ENCODE measurements at places on chromosomes 13 and 19. TPM values are rescaled to one million over a fixed set of nuclear protein-coding genes. Genes with fewer than 3 reads are reported as not detected.

The BAX gene
- 25.9 TPM for total RNA-seq

The JOSD2 gene
- total RNA-seq: 23.3 TPM

The PRRG2 gene
- total RNA-seq: 6.5 TPM

The LRRC63 gene
- not detected for total RNA-seq

The ATP1A3 gene
- total RNA-seq: 0.24 TPM

The NKPD1 gene
- total RNA-seq: not detected

The CYP2A6 gene
- total RNA-seq: not detected

The KASH5 gene
- total RNA-seq: 1.9 TPM

The GATAD2A gene
- 35.4 TPM for total RNA-seq

The CD22 gene
- total RNA-seq: 2.1 TPM

The FUT1 gene
- total RNA-seq: 6.5 TPM

The CGB5 gene
- total RNA-seq: not detected

The AMER2 gene
- not detected for total RNA-seq

The CLDN10 gene
- total RNA-seq: 83.8 TPM

The KLK12 gene
- not detected for total RNA-seq

The C19orf73 gene
- total RNA-seq: 2.1 TPM

The CBY2 gene
- not detected for total RNA-seq

The TECR gene
- 68.5 TPM for total RNA-seq

The CYP2A13 gene
- not detected for total RNA-seq

The SPTBN4 gene
- 1.0 TPM for total RNA-seq

The TNNI3 gene
- total RNA-seq: not detected

The CEACAM4 gene
- total RNA-seq: 0.46 TPM

The MED29 gene
- 23.9 TPM for total RNA-seq

The GPR12 gene
- not detected for total RNA-seq

The HSD17B14 gene
- 2.3 TPM for total RNA-seq

The FCAR gene
- total RNA-seq: not detected

The RFPL4A gene
- total RNA-seq: not detected

All from pancreas (tissue), 10 donors.